GM12891 (cell line): ENCODE measurements at places on chromosomes 1 and 21.

DNA sequence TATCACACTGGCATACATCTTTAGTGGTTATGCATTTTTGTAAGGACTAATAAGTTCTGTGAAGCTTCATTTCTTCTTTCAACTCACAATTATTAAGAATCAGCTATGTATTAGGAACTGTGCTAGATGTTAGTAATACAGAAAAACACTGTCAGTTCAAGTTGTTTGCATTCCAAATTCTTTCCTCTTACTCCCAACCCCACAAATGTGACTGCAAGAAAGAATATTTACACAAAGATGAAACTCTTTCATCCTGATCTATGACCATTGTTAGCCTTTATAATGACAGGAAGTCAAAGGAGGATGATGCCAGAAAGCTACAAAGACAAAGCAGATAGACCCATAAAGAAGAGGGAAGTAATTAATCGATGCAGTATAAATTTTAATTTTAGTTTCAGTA, 21.0 kb upstream of the GADD45A start:
- no peak for DNase-seq

- no peak for DNase-seq
Measured at GRCh38 chr1:45612941-45613579, 10.8 kb downstream of the CCDC17 start.

DNA sequence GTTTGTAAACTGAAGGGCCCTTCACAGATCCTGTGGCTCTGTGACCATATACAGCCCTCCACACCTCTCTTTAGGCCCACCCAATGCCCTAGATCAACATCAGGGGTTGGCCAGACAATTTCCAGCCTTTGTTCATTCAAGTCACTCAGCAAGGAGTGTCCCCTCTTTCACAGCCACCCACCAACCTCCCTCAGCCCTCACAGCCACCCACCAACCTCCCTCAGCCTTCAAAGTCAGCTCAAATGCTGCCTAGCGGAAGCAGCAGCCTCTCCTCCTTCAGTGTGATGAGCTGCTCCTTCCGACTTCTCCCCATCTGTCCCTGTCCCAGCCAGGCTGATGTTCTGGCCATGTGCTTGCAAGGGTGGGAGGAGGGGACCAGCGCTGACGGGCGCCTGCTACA, 71.4 kb downstream of the DMRTB1 start:
- no peak for DNase-seq

- no peak for DNase-seq
Measured at GRCh38 chr1:23198373-23198772, 18.9 kb downstream of the HTR1D start.

GRCh38 chr1:154935749-154936554, 567 bp downstream of the PMVK start:
- DNase-seq = no peak

GRCh38 chr1:178011465-178011828, 41.6 kb upstream of the SEC16B start:
- no peak for DNase-seq

DNA sequence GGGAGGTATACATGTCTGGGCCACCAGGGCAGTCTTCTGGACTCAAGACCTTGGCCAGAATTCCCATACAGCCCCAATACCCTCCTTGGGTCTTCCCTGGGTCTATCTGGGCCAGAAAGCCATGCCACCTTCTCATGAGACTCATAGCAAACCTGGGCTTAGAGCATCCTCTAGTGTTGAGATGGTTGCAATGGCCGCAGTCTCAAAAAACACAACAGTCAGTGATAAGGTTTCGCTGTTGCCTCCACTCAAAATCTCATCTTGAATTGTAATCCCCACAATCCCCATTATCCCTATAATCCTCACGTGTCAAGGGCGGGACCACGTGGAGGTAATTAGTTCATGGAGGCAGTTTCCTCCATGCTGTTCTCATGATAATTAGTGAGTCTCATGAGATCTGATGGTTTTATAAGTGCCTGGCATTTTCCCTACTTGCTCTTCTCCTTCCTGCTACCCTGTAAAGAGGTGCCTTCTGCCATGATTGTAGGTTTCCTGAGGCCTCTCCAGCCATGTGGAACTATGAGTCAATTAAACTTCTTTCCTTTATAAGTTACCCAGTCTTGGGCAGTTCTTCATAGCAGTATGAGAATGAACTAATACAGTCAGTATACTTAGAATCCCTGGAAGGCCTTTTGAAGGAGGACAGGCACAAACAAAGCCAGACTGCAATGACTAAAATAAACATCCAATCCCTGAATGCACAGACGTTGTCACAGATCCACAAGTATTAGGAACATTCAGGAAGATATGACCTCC, 77.0 kb downstream of the CTH start:
- DNase-seq = peak; percentile 14

- DNase-seq = no peak
Measured at GRCh38 chr1:206471415-206471801, 1.1 kb downstream of the IKBKE start.

DNA sequence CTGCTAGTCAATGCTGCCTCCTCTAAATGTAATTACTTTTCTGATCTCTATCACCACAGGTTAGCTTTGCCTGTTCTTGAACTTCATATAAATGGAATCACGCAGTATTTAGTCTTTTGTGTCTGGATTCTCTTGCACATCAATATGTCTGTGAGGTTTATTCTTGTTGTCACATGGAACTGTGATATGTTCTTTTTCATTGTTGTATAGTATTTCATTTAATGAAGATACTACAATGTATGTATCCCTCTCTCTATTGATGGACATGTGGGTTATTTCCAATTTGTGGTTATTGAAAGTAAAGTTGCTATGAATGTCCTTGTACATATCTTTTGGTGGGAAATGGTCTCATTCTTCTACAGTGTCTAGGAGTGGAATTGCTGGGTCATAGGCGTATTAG, 16.7 kb upstream of the PADI1 start:
- DNase-seq = no peak

GRCh38 chr1:17935230-17935629, 172.4 kb upstream of the IGSF21 start:
- no peak for DNase-seq

DNA sequence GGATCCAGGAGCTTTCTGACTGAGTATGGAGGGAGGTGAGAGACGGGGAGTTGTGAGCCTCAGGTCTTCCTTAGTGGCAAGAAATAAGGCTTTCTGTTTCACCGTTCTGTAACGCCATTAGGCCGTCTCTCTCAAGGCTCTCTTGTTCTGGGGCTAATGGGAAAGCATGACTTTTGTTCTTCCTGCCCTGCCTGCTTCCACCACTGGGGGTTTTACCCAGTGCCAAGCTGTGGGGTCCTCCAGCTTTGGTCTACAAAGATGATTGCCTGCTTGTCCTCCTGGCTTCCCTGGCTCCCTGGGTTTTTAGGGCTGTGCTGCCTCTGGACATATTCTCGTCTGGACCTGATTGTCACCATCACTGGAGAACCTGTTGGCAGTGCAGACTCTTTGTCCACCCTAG, 74.8 kb upstream of the TINAGL1 start:
- DNase-seq = no peak

DNA sequence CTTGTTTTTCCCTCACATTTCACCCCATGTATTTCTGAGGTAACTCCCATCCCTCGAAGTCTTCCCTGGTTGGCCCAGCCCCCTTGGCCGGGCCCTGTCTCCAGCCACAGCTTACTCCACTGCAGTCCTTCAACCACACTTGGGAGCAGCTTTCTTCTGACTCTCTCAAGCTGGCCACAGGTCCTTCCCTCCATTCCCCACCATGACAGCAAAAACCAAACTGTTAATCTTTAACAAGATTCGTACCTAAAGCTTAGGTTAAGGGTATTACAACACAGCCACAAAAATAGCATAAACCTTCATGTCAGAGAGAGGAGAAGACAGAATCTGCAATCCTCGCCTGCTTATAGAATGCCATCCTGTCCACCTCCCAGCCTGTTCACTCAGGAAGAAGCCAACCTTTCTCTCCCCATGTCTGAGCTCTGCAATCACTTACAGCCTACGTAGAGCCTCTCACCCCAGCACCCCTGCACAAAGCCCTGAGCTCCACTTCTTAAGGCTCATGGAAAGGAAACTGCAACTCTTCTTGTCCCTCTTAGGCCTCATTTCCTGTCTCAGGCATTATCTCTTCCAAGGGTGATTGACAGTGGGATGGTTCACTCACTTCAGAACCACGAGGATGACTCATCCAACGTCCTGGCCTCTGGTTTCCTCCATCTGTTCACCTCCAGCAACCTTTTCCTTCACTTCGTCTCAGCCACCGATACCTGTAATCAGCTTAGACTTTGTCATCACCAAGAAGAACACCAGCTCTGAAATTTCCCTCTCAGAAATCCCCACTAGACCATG, 72.8 kb downstream of the CD2 start:
- peak; percentile 43 for DNase-seq

DNA sequence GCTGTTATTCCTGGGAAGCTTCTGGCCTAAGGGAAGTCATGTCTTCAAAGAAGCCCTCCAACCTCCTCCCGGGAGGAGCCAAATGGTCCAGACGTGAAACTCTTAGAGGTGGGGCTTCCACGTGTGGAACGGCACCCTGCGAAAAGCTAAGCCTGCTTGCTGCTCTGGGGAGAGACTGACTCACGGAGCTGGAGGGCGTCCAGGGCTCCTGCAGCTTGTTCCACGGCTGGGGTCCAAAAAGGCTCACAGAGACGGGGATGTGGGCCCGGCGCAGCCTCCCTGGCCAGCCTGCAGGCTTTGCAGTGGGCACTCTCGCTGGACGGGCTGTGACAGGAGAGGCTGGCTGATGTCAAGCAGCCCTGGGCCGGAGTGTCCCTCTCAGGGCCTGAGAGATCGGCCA, 105.1 kb downstream of the COLGALT2 start:
- DNase-seq = no peak

- no peak for DNase-seq
Measured at GRCh38 chr1:246794828-246795671, 70.8 kb downstream of the SCCPDH start.

DNA sequence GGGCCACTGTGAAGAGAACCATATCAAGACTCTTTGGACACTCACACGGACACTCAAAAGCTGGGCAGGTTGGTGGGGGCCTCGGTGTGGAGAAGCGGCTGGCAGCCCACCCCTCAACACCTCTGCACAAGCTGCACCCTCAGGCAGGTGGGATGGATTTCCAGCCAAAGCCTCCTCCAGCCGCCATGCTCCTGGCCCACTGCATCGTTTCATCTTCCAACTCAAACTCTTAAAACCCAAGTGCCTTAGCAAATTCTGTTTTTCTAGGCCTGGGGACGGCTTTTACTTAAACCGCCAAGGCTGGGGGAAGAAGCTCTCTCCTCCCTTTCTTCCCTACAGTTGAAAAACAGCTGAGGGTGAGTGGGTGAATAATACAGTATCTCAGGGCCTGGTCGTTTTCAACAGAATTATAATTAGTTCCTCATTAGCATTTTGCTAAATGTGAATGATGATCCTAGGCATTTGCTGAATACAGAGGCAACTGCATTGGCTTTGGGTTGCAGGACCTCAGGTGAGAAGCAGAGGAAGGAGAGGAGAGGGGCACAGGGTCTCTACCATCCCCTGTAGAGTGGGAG, 36.3 kb upstream of the TDRD10 start:
- no peak for DNase-seq

DNA sequence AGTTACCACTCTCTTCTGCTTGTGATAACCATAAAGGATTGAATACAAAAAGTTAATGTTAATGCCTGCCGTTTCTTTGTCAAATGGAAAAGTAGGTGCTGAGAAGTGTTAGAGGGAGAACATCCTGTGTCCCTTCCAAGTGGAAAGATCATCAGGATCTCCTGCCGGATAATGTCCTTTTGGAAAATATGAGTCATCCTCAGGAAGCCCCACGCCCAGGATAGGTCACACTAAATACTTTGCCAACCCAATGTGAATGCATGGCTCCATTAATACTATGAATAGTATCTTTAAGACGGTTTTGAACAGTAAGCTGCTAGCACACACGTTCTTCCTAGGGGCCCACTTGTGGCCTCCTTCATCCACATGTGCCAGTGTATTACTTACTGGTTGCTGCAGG, 279.5 kb downstream of the ZNF326 start:
- DNase-seq = no peak

DNA sequence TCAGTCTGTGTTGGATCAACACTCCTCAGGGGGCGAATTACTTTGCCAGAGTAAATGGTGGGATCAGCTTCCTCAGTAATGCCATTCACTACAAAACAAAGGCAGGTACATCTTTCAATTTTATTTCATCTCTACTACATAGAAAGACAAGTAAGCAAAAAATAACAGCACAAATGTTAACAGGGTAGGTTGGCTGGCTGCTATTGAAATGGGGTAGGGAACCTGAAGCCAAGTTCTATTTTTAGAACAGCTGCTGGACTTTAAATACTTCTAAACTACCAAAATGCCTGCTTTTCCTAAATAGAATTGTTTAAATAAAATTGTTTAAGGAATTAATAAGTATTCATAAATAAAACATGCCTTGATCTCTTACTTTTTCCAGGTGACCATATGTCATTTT, 7.3 kb upstream of the NRAS start:
- DNase-seq = no peak

DNA sequence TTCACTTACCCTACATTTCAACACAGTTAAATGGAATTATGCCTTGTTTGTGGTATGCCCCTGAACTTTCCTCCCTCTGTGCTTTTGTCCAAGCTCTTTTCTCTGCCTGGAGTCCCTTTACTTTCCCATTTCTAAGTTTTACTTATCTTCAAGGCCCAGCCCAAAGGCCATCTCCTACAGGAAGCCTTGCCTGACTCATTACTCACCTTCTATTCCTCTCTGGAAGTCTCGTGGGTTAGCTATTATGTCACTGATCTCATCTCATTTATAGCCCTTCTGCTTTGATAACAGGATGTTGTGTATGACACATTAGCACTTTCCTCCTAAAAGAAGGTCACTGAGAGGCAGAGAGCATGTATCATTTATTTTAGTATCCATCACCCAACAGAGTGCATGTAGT, 78.8 kb upstream of the CD1D start:
- DNase-seq = no peak

- DNase-seq = no peak
Measured at GRCh38 chr1:183063349-183063748, 40.1 kb downstream of the LAMC1 start.

GRCh38 chr1:43270421-43271095, 775 bp downstream of the TMEM125 start:
- no peak for DNase-seq

- DNase-seq = no peak
Measured at GRCh38 chr1:101139821-101140718, 96.7 kb upstream of the S1PR1 start.

- DNase-seq = no peak
Measured at GRCh38 chr1:97196825-97197516, 475.4 kb downstream of the PTBP2 start.

GRCh38 chr1:172041742-172042141, 200.4 kb downstream of the DNM3 start:
- DNase-seq = no peak

DNA sequence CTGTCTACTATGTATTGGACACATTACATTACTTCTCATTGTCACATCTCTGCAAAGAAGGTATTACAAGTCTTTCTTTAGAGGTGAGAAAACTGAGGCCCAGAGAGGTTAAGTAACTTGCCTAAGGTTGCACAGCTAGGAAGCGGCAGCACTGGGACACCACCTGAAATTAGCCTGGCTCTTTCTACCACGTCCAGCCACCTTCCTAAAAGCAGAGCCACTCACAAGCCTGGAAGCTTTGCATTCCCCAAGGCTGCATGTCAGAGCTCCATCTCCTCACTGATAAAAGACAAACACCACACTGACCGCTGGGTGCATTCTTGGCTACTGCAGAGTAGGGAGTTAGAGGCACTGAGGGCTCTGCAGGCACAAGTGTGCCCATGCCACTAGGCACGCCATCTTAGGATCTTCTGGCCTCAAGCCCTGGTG, 2.4 kb downstream of the CD247 start:
- DNase-seq = no peak
